KBM-7 (cell line): ENCODE measurements at places on chromosomes 13 and 19.

DNA sequence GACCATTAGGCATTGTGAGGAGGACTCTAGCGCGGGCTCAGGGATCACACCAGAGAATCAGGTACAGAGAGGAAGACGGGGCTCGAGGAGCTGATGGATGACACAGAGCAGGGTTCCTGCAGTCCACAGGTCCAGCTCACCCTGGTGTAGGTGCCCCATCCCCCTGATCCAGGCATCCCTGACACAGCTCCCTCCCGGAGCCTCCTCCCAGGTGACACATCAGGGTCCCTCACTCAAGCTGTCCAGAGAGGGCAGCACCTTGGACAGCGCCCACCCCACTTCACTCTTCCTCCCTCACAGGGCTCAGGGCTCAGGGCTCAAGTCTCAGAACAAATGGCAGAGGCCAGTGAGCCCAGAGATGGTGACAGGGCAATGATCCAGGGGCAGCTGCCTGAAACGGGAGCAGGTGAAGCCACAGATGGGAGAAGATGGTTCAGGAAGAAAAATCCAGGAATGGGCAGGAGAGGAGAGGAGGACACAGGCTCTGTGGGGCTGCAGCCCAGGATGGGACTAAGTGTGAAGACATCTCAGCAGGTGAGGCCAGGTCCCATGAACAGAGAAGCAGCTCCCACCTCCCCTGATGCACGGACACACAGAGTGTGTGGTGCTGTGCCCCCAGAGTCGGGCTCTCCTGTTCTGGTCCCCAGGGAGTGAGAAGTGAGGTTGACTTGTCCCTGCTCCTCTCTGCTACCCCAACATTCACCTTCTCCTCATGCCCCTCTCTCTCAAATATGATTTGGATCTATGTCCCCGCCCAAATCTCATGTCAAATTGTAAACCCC lies 2.8 kb upstream of the CEACAM5 start:
- peak; percentile 45 for DNase-seq

DNA sequence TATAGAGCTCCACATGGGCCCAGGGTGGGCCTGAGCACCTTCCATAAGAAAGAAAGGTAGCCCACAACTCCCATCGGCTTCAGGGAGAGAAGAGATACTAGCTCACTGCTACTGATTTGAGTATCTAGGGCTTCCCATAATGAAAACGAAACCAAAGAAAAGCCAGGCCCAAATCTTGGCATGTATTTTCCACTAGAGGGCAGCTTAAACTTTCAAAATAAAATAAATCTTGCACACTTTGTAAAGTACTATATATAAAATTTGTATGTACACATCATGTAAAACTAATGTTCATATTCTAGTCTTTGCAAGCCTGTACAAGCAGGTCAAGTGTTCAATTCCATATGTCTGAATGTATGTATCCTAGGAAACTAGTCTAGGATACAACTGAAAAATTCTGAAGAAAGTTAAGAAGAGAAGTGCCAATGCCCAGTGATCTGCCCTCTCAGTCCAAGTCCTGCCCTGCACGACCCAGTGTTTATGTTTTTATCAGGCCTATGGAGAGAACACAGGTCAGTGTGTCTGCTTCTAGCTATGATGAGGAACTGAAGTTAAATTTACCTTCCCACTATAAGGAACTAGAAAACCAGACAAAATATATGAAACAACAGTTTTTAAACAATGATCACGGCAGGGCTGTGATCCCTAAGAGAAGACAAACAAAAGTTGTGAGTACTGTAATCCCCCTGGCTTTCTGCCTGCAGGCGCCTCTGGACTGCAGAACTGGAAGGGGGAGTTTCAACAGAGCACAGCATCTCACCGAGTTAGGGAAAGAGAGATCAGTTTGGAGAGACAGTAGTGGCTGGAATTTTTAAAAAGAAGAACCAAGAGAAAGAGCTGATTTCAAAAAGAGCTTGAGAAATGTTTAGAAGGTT lies 475.7 kb downstream of the UQCRFS1 start:
- DNase-seq = peak; percentile 64

DNA sequence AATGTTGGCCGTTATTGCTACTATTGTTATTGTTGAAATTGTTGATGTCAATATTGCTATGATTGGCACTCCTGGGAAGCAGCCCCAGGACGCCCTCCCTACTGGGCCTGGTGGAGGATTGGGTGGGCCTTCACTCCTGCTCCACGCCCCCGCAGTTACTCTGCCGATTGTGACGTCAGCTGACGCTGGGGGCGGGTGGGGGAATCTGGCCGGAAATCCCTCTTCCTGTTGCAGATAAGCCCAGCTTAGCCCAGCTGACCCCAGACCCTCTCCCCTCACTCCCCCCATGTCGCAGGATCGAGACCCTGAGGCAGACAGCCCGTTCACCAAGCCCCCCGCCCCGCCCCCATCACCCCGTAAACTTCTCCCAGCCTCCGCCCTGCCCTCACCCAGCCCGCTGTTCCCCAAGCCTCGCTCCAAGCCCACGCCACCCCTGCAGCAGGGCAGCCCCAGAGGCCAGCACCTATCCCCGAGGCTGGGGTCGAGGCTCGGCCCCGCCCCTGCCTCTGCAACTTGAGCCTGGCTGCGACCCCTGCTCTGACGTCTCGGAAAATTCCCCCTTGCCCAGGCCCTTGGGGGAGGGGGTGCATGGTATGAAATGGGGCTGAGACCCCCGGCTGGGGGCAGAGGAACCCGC lies at the start of gene ETV2:
Gene ETV2 (plus strand): TSS at position 231 of the 637 bp plus-strand sequence. CDS start 716 bp downstream, outside the sequence.
- no peak for DNase-seq

DNA sequence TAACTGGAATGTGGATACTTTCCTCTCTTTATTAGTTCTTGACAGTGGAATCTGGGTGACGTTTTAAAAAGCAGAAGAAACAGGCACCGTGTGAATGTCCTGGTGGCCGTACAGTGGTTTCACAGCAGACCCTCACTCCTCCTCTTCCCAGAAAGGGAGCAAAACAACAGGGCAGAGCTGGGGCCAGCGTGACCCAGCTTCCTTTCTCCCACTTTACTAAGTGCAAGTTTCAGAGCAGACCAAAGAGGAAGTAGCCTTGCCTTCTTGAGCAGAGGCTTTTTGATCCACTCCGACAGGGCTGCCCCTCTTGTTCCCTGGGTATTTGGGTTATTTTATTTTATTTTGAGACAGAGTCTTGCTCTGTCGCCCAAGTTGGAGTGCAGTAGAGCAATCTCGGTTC lies 19.6 kb upstream of the C19orf33 start:
- DNase-seq = peak; percentile 87

GRCh38 chr19:47511681-47512080 lies 3.2 kb downstream of the NAPA start:
- no peak for DNase-seq

DNA sequence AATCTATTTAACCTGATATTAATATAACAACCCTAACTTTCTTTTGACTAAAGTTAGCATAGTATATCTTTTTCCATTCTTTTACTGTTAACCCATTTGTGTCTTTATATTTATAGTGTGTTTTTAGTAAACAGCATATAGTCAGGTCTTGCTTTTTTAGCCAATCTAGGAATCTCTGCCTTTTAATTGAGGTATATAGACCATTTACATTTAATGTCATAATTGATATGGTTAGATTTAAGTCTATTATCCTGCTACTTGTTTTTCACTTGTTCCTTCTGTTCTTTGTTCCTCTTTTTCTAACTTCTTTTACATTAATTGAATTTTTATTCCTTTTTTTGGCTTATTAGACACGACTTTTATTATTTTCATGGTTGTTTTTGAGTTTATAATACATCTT lies 174.4 kb downstream of the KCTD15 start:
- no peak for DNase-seq

GRCh38 chr19:4140237-4140711 lies 13.2 kb upstream of the CREB3L3 start:
- DNase-seq = peak; percentile 63

- DNase-seq = peak; percentile 80
These were observed 30.1 kb downstream of the WDFY2 start for GRCh38 chr13:51614350-51614786.

DNA sequence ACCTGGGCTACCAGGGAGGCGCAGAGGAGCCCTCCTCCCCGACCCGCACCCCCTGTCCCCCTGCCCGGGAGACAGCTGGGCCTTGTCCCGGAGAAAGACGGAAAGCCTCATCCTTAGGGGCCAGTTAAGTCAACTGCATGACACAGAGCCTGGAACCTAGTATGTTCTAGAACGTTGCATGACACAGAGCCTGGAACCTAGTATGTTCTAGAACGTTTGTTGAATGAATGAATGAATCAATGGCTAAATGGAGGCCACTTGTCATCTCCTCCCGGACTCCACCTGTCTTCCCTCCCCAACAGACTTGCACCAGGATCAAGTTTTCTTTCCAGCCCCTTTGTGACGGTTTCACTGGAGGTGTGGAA lies 706 bp downstream of the SERP2 start:
- no peak for DNase-seq

GRCh38 chr13:44051918-44052675 lies 172.4 kb downstream of the LACC1 start:
- DNase-seq = peak; percentile 9

GRCh38 chr13:106597186-106597585 lies 29.2 kb upstream of the ARGLU1 start:
- no peak for DNase-seq

DNA sequence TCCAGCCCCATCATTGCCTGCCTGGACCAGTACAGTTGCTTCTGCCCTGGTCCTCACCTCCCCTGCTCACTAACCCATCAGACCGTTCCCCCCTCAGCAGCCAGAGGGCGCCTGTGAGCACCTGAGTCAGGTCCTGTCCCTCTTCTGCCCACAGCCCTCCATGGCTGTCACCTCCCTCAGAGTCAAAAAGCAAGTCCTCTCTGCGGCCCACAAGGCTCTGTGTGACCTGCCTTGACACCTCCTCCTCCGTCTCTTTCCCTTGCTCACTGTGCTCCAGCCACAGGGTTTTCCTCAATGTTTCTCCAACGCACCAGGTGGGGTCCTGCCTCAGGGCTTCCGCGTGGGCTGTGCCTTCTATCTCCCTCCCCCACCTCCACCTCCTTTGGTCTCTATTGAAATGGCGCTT lies 29.4 kb upstream of the PTPRS start:
- DNase-seq = peak; percentile 51

DNA sequence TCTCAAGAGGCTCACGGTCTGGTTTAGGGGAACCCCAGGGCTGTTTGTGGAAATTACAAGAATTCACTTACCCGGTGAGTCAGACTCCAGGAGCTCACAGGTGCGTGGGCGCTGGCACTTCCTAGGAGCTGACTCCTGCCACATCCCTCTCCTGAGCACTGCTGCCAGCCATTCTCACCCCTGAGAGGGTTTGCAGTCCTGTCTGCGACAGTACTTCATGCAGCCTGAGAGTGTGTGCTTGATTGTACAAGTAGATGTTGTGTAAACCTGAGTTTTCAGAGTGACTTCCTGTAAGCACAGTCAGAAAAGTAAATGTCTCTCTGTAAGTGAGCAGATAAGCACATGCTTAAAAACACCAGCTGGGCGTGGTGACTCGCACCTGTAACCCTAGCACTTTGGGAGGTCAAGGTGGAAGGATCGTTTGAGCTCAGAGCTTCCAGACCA lies 8.1 kb downstream of the MRPL4 start:
- no peak for DNase-seq

GRCh38 chr13:75870397-75870903 lies 234.3 kb downstream of the LMO7 start:
- peak; percentile 44 for DNase-seq

DNA sequence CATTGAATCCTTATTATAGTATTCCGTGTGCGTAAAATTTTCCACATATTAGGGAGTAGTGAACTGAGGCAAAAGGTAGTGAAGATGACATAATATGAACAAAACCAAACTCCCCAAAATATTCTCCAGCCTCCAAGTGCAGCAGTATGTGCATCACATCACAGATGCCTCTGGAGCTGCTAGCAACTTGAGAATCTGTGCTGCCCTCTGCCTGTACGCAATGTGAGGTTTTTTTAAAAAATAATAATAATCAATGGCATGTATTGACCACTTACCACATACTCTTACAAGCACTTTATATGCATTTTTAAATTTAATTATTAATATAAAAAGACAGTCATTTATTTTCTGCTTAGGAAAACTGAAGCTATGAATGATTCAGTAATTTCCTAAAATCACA lies 583.0 kb upstream of the SPRY2 start:
- DNase-seq = no peak

DNA sequence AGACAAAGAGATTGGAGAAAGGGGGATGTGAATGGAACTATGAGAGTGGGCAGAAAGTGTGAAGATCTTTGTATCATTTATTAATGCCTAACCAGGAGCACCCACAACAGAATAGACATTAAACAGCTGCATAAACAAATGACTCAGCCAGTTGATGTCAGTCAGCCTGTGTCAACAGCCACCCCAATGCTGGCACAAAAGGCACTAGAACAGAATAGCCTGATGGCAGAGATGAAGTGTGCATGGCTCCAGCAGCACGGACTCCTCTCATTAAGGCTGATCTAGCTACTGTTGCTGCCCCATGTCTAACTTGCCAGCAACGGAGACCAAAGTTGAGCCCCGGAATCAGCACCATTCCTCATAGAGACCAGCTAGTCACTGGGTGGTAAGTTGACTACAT lies 7.8 kb downstream of the CPB2 start:
- DNase-seq = no peak
